ENCODE measurements at places on chromosomes 1 and 21. TPM values are rescaled to one million over a fixed set of nuclear protein-coding genes. Genes with fewer than 3 reads are reported as not detected.

The CD53 gene
- 41.5 TPM for total RNA-seq

The KRTAP12-2 gene
- total RNA-seq = not detected

The SPATC1L gene
- 5.2 TPM for total RNA-seq

The RUSC1 gene
- total RNA-seq = 24.3 TPM

The HPDL gene
- 2.2 TPM for total RNA-seq

The ACOT11 gene
- 26.0 TPM for total RNA-seq

The GNAT2 gene
- total RNA-seq = not detected

The AUNIP gene
- 1.5 TPM for total RNA-seq

The MSTO1 gene
- total RNA-seq = 38.1 TPM

The C1orf167 gene
- total RNA-seq = not detected

The ZBTB8OS gene
- total RNA-seq = 17.4 TPM

The KCNE1 gene
- 2.2 TPM for total RNA-seq

The NBL1 gene
- 148 TPM for total RNA-seq

The LCE1F gene
- total RNA-seq = not detected

The HES2 gene
- total RNA-seq = 44.7 TPM

DNA sequence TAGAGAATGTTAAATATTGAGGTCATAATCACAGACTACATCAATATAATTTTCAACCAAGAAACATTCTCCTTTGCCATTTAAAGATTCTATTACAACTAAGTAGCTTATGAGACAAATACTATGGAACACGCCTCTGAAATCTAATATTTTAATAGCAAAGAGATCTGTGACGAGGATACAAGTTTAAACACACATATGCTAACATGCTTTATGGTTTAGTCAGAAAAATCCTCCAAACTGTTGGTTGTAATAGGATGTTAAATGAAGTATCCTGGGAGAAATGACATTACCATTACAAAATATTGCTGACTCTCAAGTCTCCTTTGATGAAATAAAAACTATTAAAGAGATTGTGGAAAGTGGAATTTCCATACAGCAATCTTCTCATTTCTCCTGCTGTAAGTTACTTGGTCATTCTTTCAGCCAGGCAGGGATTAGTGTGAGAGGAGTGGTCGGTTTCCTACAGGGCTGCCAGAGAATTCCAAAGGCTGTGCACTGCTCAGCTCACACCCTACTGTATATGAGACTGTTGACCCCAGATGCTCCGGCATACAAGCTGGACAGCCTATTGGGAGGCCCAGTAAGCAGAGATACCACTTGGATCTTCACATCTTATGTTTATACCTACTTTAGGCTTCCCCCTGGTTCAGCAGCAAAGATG lies 26.6 kb downstream of the SCYL3 start:
- DNase-seq = no peak

GRCh38 chr1:175445646-175446045 lies 253.1 kb upstream of the KIAA0040 start:
- DNase-seq = no peak

- DNase-seq = no peak
Observed at GRCh38 chr1:46689356-46689755, 17.7 kb downstream of the TEX38 start.

DNA sequence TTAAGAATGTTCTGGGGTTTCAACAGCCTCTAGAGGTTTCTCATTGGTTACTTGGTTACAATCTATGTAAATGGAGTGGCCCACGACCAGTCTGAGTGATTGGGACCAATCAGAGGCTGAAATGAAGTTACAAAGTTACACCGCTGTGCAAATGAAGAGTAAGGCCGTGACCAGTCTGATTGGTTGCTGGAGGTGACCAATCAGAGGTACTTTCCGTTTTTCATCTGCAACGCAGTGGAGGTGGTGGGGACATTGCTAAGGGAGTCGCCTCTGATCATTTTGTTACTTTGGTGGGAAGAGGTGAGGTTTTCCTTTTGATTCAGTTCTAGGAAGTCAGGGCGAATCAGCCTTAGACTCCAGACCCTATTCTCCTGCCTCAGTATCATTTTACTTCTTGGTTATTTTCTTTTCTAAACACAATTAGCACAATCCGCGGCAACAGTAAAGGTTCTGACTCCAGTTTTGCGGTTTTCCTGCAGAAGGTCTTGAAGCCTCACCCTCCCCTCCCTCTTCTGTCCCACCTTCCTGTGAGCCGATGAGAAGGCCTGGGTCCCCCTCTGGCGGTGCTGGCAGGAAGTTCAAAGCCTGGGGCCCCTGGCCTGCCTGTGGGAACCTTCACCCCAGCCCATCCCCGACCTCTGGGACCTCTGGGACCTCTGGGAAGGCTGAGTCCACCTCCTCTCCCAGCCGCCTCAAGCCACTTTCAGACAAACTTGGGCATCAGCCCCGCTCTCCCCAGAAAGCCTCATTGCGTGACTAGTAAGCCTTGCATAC lies 38.7 kb upstream of the TTC34 start:
- DNase-seq = no peak

- DNase-seq = no peak
Observed at GRCh38 chr1:4724695-4725250, 70.4 kb downstream of the AJAP1 start.

- DNase-seq = no peak
Observed at GRCh38 chr1:229940684-229941083, 126.4 kb upstream of the GALNT2 start.

GRCh38 chr1:85283475-85284199 lies 7.2 kb upstream of the BCL10 start:
- no peak for DNase-seq

DNA sequence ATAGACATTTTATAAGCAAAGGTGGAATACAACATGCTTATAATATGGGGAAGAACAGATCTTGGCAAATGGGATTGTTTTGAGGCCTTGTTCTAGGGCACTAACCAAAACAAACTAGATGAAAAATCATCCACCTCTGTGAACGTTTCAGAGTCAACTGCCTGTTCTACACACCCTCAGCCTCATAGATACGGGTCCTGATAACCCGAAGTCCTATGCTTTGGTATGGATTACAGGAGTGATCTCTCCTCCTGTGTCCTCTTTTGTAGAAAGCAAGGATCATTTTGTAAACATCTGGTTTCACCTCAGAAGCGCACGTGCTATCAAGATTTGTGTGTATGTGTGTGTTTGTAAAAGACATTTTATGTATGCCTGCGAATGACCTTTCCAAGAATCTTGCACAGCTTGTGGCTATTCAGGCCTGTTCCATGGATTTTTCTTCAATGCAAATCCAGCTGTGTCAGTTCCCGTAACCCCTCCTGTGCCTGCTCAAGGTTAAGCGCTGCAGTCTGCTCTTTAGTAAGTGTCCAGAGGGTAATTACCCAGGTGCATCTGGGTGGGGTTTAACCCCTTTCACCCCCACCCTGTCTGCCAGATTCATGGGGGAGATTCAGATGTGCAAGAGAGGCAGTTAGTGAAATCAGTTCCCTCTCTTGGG lies 132.4 kb downstream of the ROR1 start:
- DNase-seq = no peak

DNA sequence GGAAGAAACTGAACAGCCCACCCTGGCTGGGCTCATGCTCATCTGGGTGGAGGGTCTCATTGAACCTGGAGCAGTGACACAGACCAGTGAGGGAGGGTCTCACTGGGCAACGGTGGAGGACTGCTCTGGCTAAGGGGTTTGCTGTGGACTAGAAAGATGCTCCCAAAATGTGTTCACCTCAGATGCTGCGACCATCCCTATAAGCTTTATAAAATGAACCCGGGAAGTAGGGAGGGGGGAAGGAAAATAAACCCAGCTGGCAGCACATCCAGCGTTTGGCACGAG lies 34.5 kb upstream of the LBR start:
- no peak for DNase-seq

- no peak for DNase-seq
Observed at GRCh38 chr1:162172311-162173102, 103.0 kb downstream of the NOS1AP start.

DNA sequence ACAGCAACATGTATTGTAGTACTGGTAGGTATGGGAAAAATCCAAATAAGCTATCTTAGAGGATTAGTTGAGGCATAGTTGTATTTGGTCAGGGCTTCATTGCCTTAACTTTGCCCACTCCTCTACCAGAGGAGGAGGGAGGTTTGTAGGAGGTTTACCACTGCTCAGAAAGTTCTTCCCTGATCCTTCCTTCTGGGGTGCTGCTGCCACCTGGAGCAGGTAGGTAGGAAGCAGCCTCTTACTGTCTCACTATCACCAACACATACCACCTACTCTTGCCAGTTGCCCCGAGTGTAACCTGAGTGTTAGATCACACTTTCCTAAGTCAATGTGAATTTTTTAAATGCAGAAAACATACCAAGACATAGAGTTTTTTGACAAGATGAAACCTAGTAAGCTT lies 24.1 kb upstream of the ZSWIM5 start:
- no peak for DNase-seq

DNA sequence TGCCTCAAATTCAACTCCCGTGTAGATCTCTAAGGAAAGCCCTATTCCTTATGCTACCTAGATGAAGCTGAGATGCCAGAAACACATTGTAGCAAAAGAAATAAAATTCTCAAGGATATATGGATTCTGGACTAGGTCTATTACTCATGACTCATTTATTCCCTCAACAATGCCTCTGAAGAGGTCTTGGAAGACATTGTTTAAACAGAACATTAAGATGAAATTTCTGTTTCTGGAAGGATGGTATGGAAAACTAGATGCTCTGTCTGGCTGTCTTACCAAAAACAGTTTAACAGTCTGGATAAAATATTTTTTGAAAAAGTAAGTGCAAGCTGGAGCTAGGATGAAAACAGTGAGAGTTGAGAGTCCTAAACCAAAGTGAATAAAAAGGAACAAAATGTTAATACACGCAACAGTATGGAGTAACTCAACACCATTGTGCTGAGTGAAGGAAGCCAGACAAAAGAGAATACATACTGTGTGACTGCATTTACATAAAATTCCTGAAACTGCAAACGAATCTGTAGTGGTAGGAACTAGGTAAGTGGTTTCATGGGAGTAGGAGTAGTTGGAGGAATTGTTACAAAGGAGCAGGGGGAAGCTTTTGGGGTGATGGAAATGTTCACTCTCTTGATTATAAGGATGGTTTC lies 59.3 kb upstream of the GNG12 start:
- DNase-seq = no peak

DNA sequence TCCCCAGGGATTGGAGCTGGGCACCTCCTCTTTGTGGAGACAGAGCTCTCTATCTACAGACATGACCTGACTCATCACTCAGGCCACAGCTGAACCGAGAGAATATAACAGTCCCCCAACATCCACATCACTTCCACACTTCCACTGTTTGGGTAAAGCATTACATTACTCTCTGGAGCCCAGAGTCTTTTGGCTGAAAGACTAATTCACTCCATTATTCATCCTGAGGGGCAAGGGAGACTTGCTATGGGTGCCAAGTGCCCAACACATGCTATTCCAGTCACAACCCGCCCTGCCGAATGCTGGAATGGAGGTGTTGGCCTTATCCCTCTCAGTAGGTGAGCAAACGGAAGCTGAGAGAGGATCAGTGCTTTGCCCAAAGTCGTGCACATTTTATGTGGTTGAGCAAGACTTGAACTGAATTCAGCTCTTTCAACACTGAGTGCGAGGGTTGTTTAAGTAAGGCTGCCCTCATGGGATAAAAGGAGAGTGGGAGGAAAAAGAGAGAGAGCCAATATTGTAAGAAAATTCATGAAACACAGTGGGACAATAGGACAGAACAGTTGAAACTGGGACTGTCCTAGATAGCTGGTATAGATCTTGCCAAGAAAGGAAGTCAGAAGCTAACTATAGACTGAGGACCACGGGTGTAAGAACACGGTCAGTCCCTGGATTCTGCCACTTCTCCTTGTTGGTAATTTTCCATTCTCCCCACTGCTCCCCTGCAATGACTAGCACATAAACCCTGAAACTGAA lies 13.5 kb upstream of the CHI3L1 start:
- DNase-seq = no peak

DNA sequence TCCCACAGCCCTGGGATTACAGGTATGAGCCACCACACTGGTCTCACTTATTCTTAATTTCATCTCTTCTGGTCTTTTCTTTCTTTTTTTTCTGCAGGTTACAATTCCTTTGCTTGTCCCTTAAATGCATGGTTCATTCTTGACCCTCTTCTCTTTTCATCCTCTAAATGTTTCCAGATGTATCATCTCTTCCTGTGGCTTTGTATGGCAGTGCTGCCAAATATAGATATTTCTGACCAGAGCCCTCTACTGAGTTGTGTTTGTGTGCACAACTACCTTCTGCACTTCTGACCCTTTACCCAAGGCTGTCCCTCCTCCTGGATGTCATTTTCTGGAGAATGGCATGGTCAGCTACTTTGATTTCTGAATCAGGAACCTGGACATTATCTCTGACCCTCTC lies 32.5 kb downstream of the OLFML3 start:
- DNase-seq = no peak

DNA sequence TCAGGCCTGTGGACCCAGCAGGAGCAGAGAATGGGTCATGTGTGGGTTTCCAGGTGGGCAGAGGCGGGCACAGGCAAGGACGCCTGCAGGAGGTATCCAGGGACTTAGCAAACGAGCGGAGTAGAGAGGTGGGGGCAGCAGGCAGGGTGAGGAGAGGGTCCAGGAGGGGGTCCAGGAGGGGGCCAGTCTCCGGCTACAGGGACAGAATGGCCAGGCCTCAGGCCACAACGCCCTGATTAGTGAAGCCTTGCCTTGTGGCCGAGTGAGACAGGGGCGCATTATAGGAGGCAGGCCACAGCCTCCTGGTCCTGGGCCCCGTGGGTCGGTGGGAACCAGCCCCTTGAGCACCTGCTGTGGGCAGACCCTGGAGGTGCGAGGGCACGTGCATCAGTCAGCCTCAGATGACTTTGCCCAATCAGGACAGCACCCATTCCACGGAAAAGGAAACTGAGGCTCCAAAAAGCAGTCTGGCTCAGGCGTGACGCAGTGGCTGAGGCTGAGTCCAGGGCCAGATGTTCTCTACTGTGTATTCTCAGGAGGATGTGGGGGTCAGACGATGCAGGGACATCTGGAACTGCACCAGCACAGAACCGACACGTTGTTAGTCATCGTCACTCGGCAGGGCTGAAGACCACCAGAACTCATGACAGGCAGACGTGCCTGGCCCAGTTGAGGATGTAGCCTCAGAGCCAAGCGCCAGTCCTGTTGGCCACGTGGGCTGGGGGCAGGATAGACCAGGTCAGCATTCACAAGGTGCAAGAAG lies 113.7 kb downstream of the CRYAA start:
- no peak for DNase-seq

DNA sequence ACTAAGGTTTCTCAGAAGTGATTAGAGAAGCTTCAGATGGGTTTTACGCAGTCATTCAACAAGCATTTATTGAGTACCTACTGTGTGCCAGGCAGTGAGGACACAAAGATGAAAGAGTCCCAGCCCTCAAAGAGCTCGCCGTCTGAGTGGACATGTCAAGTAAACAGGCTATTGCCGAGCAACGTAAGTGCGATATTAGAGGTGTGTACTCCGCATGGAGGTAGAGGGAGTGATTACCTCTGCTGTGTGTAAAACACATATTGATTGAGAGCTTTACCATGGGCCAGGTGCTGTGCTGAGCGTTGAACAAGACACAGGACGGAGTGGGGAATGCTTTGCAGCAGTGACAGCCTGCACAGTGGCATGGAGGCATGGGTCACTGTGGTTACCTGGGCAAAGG lies 49.5 kb upstream of the GPR37L1 start:
- DNase-seq = no peak

DNA sequence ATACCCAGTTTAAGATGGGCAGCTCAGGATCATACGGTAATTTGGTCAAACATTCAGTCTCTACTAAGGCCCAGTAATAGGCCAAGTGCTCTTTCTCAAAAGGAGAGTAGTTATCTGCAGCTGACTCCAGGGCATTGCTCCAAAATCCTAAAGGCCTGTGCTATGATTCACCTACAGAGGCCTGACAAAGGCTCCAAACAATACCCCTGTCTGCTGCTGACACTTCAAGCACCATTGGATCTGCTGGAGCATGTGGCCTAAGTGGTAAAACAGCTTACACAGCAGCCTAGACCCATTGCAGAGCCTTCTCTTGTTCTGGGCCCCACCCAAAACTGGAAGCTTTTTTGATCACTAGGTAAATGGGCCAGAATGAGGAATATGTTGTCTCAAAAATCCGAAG lies 22.8 kb downstream of the SLAMF7 start:
- DNase-seq = peak; percentile 54

Measured in vagina (tissue), 2 donors.